T-helper 22 cell (primary cell): ENCODE measurements at places on chromosomes 5 and 9.

- DNase-seq: no peak
Measured at GRCh38 chr5:106894964-106895363, 775.8 kb downstream of the EFNA5 start.

DNA sequence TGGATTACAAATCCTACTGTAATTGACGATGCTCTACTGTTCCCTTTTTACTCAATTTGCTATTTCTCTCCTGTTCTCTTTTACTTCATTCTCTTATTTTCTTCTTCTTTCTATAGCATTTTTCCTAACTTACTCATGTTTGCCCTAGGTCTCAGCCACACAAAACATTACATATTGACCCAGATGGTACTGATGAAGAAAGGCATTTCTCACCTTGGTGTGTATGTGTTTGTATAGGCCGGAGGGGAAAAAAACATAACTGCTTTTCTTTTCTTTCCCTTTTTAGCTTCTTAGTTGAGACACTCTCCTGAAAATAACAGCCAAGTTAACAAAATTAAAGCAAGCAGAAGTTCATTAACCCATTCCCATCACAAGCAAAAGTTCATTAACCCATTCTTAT, 1019.8 kb upstream of the CDH18 start:
- no peak for DNase-seq

DNA sequence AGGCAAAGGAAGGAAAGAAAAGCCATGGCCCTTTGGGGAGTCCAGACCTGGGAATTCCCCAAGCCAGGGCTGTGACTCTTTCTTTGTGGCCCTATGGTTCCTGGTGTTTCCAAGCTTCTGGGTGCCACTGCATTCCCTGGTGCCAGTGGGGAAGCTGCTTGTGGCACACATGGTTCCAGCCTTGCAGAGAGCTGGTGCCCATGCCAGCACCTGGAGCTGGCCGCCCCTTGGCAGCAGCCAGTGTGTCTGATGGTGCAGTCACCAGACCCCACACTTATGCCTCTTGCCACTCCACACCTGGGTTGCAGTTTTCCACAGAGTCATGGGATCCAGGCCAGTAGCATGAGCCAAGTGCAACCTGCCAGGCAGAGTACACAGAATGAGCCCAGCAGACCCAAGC, 1495.3 kb upstream of the NUDT12 start:
- DNase-seq: no peak

- no peak for DNase-seq
Measured at GRCh38 chr5:40224421-40224820, 455.3 kb upstream of the PTGER4 start.

DNA sequence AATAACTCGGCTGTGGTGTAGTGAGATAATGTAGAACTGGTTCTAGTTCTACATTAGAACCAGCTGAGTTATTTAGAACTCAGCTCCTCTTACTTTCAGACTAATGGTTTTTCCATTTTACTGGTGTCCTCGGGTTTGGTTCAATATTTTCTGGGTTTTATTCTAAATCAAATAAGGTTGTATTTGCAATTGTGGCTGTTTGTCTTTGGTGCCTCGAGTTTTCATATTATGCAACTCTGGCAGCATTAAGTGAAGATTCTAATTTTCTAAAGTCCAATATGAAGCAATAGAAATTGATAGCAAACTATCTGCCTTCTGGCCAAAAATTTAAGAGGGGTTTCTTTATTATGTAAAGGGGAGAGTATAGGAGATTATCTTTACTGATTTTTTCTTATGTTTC, 19.0 kb downstream of the C6 start:
- no peak for DNase-seq

- DNase-seq: no peak
Measured at GRCh38 chr5:139182528-139183296, 15.5 kb downstream of the SIL1 start.

- no peak for DNase-seq
Measured at GRCh38 chr9:132579427-132579798, 3.0 kb upstream of the BARHL1 start.

- DNase-seq: no peak
Measured at GRCh38 chr9:127216210-127216887, 48.2 kb upstream of the GARNL3 start.

- DNase-seq: no peak
Measured at GRCh38 chr5:28574606-28575005, 1536.2 kb upstream of the CDH9 start.

DNA sequence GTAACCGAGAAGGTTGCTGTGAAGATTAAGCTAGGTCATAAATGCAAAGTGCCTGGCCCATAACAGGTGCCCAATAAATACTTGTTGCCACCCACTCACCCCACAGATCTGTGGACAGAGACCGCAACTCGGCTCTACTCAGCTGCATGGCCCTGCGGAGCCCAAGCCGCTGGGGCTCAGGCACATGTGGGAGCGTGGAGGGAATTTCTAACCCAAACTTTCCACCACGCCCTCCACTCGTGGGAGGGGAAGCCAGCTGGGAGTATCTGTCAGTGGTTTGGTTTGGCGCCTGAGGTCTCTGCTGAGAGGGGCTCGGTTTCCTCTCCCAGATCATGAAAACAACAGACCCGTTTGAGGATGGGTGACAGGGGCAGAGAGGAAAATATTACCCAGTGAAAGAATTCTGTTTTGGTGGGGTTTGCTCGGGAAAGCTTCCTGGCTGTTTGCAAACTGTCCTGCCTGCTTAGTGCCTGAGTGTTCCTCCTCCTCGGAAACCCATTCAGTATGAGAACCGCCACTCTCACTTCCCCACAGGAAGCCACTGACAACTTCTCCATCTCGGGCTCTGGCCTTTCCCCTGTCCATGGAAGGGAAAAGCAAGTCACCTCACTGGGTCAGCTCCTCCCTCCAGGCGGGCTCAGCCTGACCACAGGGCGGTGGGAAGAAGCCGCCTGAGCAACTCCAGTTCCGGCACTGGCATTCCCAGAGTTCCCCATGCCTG, 60.1 kb downstream of the RGS3 start:
- DNase-seq: peak; percentile 23

- no peak for DNase-seq
Measured at GRCh38 chr5:73921741-73922140, 295.7 kb downstream of the ARHGEF28 start.

- peak; percentile 43 for DNase-seq
Measured at GRCh38 chr5:149371296-149371962, 7.7 kb downstream of the IL17B start.

DNA sequence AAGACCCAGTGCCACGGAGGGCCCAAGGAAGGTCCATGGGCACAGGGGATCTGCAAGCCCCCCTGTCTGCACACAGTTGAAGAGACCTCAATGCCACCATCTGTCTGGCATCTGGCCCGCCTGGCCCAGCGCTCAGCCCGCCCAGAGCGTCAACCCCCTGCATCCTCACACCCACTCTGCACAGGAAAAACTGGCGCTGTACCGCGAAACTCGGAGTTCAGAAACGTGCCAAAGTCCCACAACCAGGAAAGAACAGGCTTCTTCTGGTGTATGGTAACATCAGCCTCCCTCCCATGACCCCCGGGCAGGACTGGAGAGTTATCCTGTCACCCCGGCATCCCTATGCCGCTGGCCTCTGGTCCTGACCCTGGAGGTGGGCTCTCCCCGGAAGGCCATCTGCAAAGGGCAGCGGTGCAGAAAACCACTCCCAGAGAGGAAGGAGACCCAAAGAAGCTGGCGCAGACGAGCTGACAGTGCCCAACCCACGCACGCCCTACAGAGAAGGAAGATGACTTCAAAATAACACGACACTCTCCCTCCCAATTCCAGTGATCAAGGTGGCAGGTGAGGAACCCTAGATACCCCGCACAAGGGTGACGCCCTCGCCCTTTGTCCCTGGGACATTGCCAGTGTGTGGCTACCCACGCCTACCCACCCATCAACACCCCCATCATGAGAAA, 18.9 kb downstream of the VAV2 start:
- DNase-seq: no peak

DNA sequence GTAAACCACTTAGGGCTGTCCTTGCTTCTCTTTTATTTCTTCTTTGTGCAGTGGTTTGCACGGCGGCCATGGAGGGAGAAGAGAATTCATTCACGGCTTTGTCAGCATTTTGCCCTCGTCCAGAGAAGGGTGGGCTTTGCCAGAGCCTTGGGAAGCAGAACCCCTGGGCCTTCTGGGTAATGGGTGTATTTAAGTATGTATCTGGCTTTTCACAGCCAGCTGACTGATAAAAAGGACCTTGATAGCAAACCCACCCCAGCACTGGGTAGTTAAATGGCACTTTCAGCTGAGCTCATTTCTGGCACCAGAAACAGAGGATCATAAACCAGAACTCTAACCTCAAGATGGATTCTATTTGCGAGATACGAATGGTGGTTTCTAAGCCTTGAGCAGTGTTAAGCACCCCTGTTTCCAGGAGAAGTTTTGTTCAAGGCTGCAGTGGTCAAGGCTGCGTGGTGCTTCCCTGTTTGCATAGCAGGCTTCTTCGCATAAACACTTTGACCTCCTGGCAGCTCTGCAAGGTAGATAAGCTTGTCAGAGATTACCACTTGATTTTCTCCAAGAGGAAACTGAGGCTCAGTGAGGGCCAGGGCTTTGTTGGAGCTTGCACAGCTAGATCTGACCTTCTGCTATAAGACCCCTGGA, 441.6 kb upstream of the KLF4 start:
- DNase-seq: no peak

- DNase-seq: no peak
Measured at GRCh38 chr9:87451149-87451548, 46.5 kb upstream of the DAPK1 start.

DNA sequence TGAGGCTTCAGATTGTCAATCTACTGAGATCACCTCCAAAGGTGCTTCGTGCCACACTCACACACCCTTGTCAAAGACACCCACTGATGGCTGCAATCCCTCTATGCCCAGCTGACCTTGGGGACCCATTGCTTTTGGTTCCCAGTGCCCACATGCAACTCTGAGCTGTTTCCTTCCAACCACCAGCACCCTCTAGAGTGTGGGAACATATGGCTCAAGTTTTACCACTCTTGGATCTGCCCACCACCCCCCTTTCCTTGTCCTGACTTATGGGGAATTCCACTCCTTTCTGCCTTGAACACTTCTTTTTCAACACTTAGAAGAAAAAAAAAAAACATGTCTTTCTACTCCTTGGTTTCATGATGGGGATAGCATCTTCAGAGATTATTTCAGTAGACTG, 360.2 kb downstream of the ENC1 start:
- no peak for DNase-seq

GRCh38 chr5:59416451-59416850, 477.1 kb downstream of the PDE4D start:
- no peak for DNase-seq

DNA sequence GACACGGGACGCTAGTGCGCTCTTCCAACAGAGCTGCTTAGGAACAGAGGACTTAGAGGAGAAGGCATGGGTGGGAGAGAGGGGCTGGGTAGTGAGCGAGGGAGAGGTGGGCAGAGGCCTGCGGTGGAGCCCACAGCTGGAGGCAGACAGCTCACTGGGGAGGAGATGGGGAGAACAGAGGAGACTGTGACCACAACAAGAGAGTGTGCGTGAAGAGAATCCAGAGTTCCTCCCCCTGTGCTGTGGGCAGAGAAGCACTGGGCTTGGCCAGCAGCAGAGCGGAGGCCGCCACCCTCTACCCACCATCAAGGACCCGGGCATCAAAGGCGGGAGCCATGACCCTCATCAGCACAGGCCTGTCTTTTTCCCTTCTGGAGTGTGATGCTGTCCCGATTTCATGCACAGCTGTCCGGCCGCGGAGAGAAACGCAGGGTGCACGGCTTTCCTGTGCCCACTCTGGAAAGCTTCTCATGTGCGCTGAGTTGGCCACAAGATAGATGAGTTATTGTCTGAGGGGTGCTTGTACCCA, 228.3 kb upstream of the IRX4 start:
- no peak for DNase-seq

- no peak for DNase-seq
Measured at GRCh38 chr5:168186289-168187074, 105.0 kb upstream of the WWC1 start.

DNA sequence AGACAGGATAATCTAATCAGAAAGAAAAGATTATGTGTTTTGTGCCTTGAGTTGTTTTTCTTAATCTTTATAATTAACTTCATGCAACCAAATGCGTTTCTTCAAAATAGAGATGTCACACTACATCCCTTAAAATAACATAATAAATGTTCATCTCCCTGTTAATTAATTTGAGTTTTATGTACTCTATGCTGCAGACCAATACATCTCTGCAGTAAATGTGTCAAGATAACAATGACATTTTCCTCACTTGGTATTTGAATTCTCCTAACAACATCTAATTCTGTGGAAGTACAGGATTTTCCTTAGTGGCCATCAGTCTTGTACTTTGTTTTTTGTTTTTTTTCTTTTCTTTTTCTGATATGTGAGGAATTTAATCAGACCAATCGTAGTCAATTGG, 279.2 kb upstream of the TYRP1 start:
- no peak for DNase-seq

DNA sequence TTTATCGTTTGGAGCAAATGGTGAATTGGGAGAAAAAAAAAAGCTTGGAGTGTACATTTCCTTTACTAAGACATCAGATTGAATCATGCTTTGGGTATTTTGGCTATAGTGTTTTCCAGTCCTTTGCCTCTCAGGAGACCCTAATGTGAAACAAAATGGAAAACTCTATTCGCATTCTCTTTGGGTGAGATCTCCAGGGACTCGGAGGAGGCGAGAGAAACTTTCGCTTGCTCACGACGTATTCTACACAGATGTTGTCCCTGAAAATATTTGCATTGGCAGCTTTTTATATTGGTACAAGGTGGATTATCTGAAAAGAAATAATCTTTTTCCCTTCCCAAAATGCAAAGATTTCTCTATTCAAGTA, 1240.1 kb upstream of the WWC1 start:
- no peak for DNase-seq

GRCh38 chr9:93667006-93667405, 90.6 kb downstream of the PHF2 start:
- DNase-seq: no peak

- DNase-seq: no peak
Measured at GRCh38 chr5:126455264-126455663, 32.1 kb downstream of the GRAMD2B start.

- DNase-seq: no peak
Measured at GRCh38 chr9:123687246-123687751, 242.6 kb downstream of the DENND1A start.

- DNase-seq: peak; percentile 65
Measured at GRCh38 chr5:177116631-177117373, 16.8 kb upstream of the NSD1 start.
